NCI-H82 (cell line): ENCODE measurements at places on chromosomes 5 and 9.

- peak; percentile 60 for DNase-seq
Observed at GRCh38 chr9:94199776-94200175, 59.3 kb upstream of the ZNF169 start.

DNA sequence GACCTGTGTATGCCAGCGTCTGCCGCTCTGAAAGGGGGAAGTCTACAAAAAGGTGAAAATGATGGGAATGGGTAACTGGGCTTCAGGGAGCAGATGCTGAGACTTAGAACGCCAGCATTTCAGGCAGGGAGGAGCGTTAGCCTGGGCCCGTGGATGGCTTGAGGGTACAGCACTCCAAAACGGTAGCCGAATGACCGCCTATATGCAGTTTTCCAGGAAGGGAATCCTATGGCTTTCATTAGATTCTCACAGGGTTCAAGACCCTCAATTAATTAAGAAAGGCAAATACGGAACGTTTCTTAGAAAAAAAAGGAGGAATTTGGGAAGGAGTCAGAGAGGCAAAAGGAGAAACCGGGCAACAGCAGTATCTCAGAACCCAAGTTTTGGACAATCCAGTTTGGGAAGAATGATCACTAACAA, 639 bp downstream of the AMACR start:
- peak; percentile 20 for DNase-seq

DNA sequence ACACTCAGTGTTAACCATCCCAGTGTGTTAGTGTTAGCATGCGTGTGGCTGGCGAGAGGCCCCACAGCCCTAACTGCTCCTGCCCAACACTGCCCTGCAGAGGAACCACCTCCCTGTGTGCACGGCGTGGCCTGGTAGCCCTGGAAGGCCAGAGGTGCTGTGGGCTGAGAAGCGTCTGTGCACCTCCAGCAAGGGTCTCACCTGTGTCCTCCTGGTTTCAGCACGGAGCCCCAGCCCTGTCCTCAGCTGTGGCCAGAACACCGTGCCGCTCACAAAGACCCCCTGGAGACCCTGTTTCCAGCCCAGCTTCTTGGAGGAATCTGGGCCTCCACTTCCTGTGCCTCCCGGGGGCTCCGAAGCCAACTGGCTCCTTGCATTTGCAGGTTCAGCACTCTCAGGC, 56.1 kb upstream of the NRARP start:
- DNase-seq = no peak

DNA sequence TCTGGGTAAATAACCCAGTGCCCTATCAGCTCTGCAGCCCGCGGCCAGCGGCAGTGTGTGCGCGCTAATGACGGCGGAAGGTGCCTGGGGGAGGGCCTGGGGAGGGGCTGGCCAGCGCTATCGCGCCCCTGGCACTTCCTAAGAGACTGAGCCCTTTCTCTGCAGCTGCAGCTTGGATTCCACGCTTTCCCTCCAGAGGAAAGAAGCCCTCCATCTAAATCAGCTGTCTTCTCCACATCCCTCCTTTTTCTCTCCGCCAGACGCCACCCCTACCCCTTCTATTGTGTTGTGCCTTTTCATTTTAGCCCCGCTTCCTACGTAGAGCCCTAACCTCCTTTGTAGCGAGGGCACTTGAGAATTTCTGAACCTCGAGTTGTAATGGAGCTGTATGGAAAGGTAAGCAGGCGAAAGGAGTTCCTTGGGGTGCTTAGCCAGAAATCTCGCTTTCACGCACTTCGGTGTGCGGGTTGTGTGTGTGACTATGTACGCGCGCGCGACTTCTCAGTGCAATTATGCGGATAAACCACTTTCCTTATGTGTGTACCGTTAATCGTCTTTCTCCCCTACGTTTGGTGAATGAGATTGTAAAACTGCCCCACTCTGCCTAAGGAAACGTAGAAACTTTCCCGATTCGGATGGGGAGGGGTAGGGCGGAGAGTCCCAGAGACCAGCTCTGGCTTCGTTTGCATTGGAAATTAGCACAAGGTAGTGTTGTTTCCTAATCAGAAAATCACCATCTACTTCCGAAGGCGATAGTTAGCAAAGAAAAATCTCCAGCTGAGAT, 664 bp upstream of the RAB3C start:
- peak; percentile 80 for DNase-seq

DNA sequence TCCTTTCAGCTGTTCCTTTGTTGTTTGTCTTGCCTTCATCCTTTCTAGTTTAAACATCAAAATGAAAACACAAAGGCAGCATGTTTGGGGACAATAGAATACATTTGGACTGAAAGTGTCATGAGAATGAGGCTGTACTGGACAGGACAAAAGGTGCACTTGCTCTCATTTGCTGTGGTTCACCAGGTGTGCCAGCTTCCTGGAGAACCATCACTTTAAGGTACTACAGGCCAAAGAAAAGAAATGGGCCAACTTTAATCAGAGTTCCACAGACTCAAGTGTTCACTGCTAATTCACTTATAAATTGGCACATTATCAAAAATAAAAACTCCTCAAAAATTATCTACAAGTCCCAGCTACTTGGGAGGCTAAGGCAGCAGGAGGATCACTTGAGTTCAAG, 53.8 kb downstream of the ABHD17B start:
- no peak for DNase-seq

GRCh38 chr5:180516440-180516839, 22.3 kb downstream of the CNOT6 start:
- DNase-seq = no peak

DNA sequence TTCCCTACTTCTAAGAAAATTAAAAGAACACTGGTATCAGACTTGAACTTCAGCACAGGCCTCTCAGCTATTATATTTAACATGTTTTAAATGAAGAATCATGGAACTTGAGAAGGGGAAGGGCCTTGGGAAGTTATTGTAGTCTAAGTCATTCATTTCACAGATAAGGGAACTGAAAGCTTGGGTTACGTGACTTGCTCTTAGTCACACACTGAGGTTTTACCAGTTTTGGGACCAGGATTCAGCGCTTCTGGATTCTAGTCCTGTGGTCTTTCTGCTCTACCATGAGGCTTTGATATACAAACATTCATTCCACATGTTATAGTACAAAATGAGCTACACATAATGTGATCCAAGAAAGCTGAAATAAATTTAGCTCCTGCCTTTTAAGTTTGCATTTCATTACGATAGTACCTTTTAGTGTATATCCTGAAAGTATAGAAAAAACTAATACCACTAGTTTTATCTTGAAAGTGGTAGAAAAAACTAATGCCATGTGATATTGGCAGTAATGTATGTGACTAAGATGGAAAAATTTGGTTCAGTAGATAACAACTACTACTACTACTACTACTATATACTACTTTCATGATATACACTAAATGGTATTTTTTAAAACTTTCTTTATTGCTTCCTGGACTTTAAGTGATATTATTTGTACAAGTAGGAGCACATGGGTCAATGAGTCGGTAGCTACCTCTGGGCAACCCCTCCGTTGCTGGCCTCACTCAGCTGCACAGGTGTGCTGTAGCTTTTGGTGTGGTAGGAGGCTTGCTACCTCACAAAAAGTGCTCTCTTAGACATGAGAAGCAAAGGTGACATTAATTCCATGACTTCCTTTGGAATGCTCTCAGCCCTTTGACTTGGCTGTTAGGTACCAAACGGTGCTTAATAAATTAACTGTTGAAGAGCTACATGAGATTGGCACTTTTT, 40.7 kb downstream of the F2RL2 start:
- no peak for DNase-seq

- no peak for DNase-seq
Observed at GRCh38 chr5:38500573-38501260, 55.7 kb downstream of the LIFR start.

GRCh38 chr9:20870115-20870514, 161.3 kb downstream of the HACD4 start:
- no peak for DNase-seq

DNA sequence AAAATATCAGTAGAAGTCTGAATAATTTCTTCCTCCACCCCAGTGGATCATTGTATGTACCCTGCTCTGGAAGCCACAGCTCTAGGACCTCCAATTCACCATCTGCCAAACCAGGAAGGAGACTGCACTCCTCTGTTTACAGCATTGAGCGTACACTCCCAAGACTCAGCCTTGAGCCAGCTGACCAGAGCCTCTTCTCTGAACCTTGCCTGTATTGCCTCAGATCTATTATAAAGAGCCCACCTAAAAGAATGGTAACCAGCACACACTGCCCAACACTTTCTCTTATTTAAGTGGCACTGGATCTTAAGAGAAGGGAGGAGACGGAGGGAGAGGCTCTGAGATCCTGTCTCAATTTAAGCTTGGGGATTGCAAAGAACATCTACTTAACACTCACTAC, 217.8 kb upstream of the RASEF start:
- no peak for DNase-seq

DNA sequence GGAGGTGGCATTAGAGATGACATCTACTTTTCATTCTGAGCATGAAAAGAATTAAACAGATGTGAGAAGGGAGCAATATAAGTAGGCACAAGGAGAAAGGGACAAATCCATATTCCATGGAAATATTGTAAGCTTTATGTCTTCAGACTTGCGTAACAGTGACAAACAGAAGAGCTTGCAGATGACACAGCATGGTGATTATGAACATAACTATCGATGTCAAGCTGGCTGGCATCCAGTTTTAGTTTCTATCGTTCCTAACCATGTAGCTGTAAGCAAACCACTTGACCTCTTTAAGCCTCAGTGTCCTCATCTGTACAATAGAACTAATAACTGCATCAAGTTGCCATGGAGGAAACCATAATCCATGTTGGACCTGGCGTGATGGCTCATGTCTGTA, 246.7 kb upstream of the ADRA1B start:
- no peak for DNase-seq

GRCh38 chr5:151950706-151951105, 26.1 kb upstream of the GLRA1 start:
- peak; percentile 39 for DNase-seq

DNA sequence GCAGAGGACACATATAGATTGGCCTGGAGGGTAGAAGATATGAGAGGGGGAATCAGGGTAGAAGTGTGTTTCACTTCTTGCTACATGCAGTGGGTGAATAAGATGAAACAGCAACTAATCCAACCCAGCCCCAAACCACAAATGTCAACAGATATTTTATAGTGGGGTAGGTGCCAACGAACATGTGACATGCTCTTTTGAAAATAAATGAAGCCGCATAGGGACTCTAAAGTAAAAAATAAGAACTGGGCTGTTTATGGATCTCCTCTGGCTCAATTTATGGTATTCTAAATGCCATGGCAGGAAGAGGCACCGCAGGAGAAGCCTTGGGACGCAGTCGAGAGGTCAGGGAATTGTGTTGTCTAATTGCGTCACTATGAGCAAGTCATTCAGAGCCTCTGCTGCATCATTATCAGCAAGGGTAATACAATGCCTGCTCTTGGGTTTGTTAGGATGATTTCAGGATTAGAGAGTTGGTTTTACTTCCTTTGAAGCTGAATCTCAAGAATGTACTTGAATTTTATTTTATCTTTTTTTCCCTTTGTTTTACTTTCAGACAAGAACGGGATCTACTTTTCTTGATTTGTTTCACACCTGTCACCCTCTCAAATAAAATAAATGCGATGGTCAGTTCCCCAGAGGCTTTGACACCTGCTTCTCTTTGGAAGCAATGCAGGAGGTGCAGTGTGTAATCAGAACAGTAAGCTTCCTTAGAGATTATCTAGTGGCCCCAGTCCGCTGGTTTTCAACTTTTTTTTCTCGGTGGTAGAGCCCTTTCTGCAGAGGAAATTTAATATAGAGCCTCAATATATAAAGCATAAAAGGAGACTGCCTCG, 375.6 kb upstream of the CLINT1 start:
- DNase-seq = peak; percentile 6

- DNase-seq = no peak
Observed at GRCh38 chr5:136033848-136034247, 5.1 kb downstream of the TGFBI start.

GRCh38 chr5:52725065-52725746, 62.5 kb upstream of the ITGA1 start:
- DNase-seq = no peak

GRCh38 chr9:3161912-3162311, 318.0 kb upstream of the PUM3 start:
- peak; percentile 81 for DNase-seq

GRCh38 chr5:30050056-30050815, 1143.2 kb upstream of the CDH6 start:
- no peak for DNase-seq

- no peak for DNase-seq
Observed at GRCh38 chr5:145218019-145218418, 617.1 kb downstream of the PRELID2 start.

DNA sequence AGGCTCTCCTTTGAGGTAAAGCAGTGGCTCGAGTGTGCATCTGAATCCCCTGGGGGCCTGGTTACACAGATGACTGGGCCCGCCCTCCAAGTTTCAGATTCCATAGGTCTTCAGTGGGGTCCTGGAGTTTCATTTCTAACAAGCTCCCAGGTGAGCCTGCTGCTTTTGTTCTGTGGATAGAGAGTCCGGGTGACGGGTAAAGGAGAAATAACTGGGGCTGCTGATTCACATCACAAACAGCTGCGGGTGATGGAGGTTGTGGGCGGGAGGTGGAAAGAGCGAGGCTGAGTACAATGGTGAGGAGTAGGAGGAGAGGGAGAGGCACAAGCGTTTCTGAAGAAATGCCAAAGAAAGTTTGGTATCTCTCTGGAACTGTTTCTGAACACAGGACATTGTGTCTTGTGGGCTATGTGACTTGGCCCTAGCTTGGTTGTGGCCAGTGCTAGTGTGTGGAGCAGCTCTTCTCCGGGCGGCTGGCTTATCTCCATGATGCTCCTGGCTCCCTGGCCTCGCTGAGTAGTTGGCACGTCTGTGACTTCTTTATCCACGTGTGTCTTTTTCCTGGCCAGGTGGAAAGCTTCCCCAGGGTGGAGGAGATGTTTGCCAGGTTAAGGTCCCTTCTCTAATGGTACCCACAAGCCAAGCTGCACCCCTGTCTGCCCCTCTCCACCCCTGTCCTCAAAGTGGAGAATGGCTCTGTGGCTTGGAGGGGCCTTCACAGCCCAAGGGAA, 61.7 kb downstream of the HSPA4 start:
- no peak for DNase-seq

DNA sequence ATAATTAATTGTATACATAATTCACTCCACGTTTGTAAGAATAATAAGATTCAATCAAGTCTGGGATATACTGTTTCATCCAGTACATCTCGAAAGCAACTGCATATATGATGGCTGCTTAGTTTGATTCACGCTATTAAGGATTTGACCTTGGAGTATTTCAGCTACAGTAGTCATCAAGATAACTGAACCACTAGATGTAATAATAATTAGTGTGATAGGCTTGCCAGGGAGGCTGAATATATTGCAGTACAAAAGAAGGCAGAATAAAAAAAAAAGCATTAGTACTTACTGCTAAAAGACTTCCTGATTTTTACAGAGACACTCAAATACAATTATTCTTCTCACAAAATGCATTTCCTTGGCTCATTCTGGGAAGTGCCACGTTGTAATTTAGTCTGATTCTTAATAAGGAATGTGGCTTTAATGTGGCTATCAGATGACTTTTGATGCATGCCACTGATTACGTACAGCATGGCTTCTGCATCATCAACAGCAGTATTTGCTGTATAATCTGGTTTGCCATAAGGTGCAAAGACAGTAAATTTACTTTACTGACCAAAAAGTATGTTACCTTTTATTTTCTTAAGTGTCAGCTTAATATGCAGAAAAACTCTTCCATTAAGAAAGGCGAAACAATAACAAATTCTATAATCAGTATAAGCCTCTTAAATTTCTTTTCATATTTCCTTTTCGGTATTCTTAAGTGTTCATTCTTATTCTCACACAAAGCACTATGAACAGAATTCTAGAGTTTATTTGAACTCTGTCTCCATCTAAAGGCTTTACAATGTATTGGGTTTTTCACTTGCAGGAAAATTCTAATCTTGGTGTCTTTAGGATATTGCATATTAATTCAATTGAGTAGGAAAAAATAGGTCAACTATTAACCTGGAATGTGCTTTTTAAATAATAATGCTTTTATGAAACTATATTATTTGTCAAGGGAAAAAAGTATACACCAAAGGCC, 166.4 kb downstream of the SLF1 start:
- DNase-seq = no peak
